CD4-positive, alpha-beta T cell treated with Interleukin-12 subunit alpha and Interleukin-12 subunit beta, for 1 hour (primary cell): ENCODE measurements at places on chromosomes 12 and 14.

GRCh38 chr12:52222692-52223091, 10.4 kb upstream of the KRT7 start:
- DNase-seq: no peak

DNA sequence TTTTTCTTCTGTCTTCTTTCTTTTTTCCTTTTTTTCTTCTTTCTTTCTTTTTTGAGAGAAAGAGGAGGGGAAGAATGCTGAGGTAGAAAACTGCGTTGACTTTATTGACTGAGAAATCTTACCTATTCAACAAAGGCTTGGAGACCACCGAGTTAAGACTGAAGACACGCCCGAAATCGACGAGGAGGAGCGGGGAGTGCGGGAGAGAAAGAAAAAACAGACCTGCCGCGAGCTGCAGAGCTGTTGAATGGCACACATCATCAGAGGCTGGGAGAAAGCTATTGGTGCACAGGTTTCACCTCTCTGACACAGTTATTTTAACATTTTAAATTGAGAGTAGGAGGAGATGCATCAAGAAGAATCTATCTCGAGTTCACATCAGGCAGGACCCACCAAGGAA, 5.1 kb downstream of the ASCL1 start:
- no peak for DNase-seq

GRCh38 chr14:23324993-23325392, 3.7 kb downstream of the PABPN1 start:
- DNase-seq: no peak

- DNase-seq: no peak
Measured at GRCh38 chr12:25757037-25757665, 201.3 kb upstream of the RASSF8 start.

DNA sequence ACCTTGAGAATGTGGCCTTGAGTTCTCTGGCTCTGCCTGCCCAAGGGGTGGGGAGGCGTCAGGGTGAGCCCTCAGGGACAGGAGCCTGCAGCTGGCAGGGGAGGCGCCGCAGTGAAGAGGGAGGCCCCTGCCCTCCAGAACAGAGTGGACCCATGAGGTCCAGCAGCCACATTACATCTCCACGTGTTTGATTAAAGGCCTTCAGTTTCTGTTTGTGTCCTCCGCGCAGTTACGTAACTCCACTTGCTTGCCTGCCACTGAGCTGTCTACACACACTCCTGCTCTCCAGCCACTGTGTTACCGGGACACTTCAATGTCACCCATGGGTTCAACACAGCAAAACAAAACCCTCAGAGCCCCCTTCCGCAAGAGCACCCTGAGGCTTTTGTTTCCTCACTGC, 70.4 kb downstream of the CHGA start:
- no peak for DNase-seq

GRCh38 chr14:90235179-90235976, 21.0 kb upstream of the PSMC1 start:
- peak; percentile 60 for DNase-seq

GRCh38 chr14:34098045-34098984, 147.4 kb upstream of the EGLN3 start:
- DNase-seq: peak; percentile 37

- DNase-seq: no peak
Measured at GRCh38 chr12:126706300-126706699, 1560.7 kb upstream of the TMEM132C start.

DNA sequence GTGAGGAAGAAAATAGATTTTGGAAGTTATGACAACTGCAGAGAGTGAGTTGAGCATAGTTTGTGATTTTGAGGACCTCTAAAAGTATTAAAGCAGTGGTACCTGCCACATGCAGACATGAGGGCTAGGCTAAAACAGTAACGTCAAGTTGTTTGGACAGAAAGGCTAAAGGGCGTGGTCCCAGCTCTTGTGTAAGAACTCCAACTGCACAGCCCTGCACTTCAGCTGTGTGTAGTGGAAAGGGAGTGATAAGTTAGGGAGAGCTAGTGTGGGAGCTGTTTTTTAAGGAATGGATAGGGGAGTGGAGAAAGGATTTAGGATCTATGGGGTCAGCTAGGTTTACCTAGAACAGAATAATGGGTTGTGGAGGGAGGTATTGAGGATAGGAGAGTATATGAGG, 39.5 kb downstream of the TESPA1 start:
- no peak for DNase-seq

DNA sequence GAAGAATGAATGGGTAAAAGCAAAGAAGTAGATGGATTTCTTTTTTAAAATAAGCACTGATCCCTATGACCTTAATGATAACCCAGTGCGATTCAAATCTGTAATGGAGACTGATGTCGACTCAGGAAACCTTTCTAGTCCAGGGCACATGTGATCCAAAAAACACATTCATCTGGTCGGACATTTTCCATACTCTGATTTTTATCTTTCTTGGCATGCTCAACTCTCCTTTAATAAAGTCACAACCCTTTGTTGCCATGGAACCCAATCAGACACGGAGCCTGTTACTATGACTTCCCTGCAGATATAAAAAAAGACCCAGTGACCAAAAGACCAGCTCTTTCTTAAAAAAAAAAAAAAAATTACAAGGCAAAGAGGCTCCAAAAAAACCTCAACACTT, 27.9 kb downstream of the TMCC3 start:
- DNase-seq: no peak

DNA sequence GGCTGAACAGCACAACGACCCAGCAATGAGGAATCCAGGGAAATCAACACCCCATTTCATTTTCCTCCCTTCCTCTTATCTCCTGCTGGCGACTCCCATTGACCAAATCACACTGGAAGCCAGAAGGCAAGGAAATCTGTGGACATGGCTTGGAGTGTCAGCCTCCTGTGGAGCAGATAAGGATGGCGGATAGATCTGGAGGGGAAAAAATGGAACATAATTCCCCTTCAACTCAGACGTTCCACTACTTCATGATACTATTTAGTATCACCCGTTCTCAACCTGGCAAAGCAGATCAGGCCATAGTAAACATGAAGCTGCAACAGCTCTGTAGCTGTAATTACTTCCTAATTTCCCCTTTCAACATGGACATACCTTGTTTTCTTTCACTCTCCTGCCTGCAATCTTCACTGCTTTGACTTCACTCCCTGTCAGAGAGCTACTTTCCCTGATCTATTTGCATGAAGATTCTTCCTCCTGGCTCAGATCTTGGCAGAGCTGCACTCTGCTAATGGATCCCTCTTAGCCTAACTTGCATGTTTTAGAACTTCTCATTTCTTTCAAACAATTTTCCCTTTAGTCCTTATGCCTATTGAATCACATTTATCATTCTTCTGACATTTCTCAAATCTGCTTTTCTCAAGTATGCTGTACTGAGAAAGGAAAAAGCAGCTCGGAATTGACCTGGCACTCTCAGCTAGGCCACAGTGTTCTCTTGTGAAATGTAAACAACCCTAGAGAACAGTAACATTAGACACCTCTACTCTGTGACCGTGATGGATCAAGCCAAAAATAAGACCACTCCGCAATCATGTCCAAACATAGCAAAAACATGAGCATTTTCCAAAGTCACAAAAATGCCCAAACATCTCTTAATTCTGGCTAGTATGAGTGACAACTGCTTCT, 135.1 kb downstream of the ETNK1 start:
- DNase-seq: no peak

DNA sequence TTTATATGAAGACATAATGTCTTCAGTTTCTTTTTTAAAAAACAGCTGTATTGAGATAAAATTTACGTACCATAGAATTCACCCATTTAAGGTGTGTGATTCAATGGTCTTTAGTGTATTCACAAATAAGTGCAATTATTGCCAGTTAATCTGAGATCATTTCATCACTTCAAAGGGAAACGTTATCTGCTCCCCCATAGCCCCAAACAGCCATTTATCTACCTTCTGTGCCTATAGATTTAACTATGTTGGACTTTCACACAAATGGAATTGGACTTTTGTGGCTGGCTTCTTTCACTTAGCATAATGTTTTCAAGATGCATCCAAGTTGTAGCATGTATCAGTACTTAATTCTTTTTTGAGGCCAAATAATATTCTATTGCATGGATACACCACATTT, 9.7 kb downstream of the PNP start:
- DNase-seq: no peak

DNA sequence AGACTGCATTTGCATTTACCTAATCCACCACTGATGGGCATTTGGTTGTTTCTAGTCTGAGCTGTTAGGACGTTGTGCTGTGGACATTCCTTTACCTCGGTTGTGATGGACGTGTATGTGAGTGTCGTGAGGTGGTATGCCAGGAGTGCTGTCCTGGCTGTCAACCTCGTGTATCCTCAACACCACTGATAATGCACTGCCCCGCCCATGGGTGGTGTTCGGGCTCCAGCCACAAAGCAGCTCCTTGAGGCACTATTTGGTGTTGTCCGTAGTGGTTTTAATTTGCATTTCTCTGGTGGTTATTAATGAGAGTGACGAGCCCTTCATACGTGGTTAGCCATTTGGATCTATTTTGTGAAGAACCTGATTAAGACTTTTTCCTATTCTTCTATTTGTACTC, 87.6 kb downstream of the PPP2R5C start:
- no peak for DNase-seq

- DNase-seq: no peak
Measured at GRCh38 chr12:44370982-44371381, 505.1 kb downstream of the NELL2 start.

GRCh38 chr12:87283111-87283510, 746.1 kb downstream of the C12orf50 start:
- DNase-seq: no peak

- DNase-seq: no peak
Measured at GRCh38 chr12:15001733-15002382, 29.0 kb downstream of the PDE6H start.

- no peak for DNase-seq
Measured at GRCh38 chr12:15984097-15984800, 73.1 kb downstream of the DERA start.

DNA sequence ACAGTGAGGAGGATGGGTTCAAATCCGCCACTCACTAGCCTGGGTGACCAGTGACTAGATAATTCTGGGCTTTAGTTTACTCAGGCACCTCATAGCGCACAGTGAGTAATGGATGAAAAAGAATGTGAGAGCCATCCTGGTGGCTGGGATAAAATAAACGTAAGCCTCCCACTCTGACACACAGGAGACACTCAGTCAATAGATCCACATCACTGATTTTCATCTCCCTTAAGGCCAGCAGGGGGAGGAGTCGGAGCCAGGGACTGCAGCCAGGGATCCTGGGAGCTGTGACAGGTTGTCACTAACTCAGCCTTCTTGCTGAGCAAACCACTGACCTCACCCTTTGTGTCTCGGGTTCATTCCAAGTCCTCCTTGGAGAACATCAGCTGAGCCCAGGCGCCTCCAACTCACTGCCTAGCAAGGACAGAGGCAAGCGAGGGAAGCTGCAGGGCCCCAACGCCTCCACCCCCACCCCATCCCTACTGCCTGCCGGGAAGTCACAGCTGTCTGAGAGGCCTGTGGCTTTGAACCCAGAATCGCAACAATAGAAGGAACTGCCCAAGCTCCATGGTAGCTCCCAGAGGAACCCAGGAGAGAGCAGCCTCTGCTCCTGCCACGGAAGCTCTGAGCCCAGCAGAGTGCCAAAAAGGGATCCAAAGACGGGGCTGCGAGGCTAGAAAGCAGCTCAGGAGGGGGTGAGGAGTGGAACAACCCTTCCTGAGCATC, 30.7 kb downstream of the PXN start:
- DNase-seq: no peak

- no peak for DNase-seq
Measured at GRCh38 chr14:100673085-100673806, 53.4 kb upstream of the DLK1 start.

- DNase-seq: no peak
Measured at GRCh38 chr12:34294671-34295365, 272.5 kb downstream of the ALG10 start.

GRCh38 chr12:32264961-32265360, 134.4 kb upstream of the FGD4 start:
- no peak for DNase-seq

GRCh38 chr14:95326987-95327386, 7.3 kb upstream of the CLMN start:
- DNase-seq: no peak

DNA sequence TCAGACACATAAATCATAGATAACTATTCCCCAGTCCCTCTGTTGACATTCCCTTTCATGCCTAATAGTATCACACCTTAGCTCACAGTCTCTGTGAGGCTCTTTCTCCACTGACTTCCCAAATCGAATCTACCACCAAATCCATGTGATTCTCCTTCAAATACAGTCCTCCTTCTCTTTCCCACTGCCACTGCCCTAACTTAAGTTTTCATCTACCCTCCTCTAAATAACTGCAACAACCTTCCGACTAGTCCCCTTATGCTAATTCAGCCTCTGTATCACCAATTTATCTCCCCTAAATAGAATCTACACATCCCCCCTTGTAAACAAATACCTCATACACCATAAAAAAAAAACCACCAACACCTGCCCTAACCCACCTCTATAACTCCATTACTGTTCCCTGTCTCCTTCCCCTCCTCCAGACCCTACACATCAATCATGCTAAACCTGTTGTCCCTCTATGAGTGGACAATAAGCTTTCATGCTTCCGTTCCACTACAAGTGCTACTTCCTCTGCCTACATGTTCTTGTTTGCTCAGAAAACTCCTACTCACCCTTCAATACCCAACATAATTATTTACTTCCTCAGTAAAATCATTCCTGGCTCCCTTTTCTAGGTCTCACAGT, 39.0 kb downstream of the SLC25A21 start:
- DNase-seq: no peak

- DNase-seq: no peak
Measured at GRCh38 chr14:96039633-96040311, 610 bp downstream of the C14orf132 start.

DNA sequence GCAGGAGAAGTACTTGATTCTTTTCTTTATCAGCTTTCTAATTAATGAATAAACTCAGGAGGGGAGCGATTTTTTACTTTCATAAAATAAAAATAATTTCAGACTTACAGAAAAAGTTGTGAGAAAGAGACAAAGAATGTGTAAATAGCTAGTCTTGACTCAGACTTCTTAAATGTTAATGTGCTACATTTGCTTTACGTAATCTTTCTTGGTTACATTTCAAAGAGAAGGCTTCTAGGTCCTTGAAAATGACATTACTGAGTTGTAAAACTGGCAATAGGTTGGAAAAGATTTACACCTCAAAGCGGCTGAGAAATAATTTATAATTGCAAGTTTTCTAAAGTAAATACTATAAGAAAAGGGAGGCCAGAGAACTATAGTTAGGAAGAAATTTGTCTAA, 28.6 kb downstream of the GABARAPL1 start:
- no peak for DNase-seq

GRCh38 chr12:1915082-1915968, 3.1 kb downstream of the CACNA2D4 start:
- peak; percentile 41 for DNase-seq
